Stimulated activated CD8-positive, alpha-beta memory T cell treated with anti-CD3 and anti-CD28 coated beads, Interleukin-4, amount 100 ng/mL, for 4 hours (primary cell): ENCODE measurements at places on chromosomes 1 and 21.

- DNase-seq = no peak
Measured at GRCh38 chr1:163897412-163898155, 575.8 kb downstream of the NUF2 start.

DNA sequence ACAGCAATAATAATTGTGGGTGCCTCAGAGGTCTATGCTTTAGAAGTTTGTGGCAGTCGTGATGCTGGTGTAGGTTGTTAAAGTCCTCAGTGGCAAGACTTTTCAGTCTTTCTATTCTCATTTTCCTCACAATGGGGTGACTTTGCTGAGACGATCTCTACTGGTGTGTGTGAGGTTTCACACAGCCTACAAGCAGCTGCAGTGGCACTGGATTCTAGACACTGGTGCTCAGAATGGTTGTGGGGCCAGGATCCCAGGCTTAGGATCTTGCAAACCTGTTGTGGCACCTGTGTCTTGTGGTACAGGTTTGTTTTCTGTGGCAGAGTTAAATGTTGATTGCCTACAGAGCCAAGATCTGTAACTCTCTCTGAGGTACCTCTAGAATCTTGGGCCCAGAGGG lies 581.2 kb downstream of the PTPRC start:
- no peak for DNase-seq

DNA sequence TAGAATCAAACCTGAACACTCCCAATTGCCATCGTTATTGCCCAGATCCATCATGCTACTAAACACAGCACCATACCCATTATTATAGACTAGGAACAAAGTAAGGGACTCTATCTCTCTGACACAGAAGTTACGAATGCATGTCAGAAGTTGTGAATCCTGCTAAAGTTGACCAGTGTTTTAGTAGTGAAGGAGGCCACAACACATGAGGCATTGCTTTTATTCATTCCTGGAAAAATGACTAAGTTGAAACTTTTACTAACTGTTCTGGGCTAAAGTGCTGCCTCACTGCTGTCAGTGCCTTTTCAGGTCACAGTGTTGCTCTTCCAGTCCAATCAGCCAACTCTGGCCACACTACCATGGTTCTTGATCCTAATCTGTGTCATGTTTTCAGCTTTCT lies 911.1 kb downstream of the TTLL7 start:
- DNase-seq = no peak

DNA sequence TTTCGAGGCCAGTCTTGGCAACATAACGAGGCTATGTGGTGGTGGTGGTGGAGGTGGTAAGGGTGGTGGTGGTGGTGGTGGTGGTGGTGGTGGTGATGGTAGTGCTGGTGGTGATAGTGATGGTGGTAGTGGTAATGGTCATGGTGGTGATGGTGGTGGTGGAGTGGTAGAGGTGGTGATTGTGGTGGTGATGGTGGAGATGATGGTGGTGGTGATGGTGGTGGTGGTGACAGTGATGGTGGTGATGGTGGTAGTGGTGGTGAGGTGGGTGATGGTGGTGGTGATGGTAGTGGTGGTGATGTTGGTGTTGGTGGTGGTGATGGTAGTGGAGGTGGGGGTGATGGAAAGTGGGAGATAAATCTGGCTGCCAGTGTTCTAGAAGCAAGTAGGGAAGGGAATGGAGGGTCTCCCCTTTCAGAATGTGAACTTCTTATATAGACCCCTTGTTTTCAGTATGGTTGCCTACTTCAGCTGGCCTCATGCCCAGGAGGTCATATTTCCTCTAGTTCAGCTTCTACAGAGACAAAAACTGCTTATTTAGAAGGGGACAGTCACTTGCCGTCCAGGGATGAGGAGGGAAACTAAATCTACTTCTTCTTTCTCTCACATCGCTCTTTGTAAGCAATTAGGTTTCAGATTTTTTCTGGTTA lies 27.5 kb downstream of the SH3BGR start:
- DNase-seq = no peak

DNA sequence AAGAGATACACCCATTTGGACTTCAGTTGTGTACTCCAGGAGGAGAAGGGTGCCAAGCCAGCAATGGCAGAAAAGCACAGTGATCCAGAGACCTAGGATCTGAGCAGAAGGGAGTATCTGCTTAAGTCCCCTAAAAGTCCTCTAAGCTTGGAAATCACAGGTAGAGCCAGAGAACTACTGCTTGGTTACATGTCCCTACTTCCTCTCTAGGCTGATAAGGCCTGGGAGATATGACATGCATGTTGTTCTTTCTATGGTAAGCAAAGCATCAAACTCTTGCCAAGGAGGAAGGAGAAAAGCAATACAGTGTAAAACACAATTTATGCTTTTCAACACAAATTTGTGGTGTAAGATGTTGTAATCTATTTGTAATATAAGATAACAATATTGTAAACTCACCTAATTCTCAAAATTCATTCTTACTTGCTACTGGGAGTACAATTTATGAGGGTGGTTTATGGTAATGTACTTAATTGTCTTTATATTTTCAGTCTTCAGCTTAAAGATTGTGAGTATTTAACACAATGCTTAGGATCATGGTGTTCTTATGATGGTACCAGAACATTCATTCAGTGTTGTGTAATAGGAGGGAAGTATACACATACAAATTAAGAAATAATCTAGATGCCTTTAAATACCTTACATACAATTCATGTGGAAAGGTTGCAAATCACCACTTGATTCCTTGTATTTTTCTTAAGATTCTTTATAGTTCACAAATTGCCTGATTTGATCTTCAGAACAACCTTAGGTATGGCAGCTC lies 49.1 kb upstream of the GNG12 start:
- DNase-seq = no peak

DNA sequence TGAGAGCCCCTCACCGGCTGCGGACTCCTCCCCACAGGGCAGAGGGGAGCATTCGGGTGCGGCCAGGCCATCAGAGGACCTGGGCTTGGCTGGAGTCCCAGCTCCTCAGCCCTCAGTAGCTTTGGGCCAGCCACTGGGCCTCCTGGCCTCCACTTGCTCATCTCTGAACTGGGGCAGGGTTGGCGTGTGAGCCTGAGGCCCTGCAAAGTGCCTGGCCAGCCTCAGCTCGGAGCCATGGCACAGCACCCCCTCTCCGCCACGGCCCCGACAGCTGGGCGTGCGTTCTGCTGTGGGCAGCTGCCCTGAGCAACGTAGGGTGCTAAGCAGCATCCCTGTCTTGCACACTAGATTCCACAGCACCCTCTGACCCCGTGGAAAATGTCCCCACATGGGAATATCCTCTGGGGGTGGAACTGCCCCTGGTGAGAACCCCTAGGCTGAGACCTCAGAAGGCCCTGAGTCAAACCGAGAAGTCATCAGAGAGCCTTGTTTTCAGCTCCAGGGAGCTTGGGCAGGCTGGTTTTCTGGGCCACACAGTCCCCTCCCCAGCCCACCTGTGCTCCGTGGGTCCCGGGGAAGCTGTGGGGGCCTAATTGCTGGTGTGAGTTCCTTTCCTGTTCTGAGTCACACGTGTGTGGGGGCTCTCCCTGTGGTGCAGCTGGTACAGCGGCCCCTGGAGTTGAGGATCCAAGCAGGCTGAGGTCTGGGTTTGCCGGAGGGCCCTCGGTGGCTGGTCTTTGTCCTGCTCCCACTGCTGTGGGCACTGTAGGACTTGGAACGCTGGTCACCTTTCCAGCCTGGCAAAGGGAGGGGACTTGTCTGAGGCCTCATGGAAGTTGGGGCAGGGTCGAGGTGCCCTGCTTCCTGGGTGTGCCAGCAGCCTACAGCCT lies 24.5 kb downstream of the TP73 start:
- no peak for DNase-seq

DNA sequence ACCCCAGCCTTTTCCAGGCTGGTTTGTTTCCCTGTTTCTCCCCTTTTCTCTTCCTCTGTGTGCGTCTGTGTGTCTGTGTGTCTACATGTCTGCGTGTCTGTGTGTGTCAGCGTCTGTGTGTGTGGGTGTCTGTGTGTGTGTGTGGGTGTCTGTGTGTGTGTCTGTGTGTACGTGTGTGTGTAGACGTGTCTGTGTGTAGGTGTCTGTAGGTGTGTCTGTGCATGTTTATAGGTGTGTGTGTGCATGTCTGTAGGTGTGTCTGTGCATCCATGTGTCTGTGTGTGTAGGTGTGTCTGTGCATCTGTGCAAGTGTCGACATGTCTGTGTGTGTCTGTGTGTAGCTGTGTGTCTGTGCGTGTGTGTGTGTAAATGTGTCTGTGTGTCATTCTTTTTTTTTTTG lies 3.3 kb downstream of the TTLL10 start:
- DNase-seq = no peak

- no peak for DNase-seq
Measured at GRCh38 chr1:110285316-110285715, 53.9 kb upstream of the RBM15 start.

GRCh38 chr1:115888976-115889375 lies 48.0 kb upstream of the NHLH2 start:
- DNase-seq = no peak

GRCh38 chr1:228180271-228180958 lies 14.8 kb downstream of the IBA57 start:
- DNase-seq = no peak
